ENCODE measurements at places on chromosomes 7 and 10.

- no peak for DNase-seq
These were observed 179.7 kb upstream of the MALRD1 start for GRCh38 chr10:18868919-18869318.

DNA sequence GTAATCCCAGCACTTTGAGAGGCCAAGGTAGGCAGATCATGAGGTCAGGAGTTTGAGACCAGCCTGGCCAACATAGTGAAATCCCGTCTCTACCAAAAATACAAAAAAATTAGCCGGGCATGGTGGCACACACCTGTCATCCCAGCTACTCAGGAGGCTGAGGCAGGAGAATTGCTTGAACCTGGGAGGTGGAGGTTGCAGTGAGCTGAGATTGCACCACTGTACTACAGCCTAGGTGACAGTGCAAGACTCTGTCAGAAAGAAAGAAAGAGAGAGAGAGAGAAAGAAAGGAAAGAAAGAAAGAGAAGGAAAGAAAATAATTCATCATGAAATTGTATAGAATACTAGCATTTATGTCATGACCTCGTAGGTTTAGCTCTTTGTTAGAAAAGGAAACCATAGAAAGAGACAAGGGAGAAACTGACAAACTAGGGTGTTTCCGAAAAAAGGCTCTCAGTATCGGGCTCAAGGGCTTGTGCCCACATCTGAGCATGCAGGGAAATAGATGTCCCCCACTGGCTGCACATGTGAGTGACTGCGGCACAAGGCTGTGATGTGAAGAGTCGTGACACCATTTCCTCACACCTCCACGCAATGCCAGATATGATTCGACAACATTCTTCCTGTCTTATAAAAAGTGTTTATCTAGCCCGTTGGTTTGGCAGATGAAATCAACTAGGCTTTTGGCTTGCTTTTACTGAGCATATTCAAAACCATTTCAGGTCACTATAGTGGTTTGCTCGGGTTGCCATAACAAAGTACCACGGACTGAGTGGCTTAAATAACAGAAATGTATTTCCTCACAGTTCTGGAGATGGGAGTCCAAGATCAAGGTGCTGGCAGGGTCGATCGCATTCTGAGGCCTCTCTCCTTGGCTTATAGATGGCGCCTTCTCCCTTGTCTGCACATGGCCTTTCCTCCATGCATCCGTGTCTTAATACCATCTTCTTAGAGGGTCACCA is 2.0 kb downstream of the SRGN start:
- DNase-seq: peak; percentile 68

- DNase-seq: no peak
These were observed 88.6 kb downstream of the MPP7 start for GRCh38 chr10:28214219-28214618.

GRCh38 chr7:102455596-102455995 is 9.1 kb downstream of the ALKBH4 start:
- DNase-seq: no peak

DNA sequence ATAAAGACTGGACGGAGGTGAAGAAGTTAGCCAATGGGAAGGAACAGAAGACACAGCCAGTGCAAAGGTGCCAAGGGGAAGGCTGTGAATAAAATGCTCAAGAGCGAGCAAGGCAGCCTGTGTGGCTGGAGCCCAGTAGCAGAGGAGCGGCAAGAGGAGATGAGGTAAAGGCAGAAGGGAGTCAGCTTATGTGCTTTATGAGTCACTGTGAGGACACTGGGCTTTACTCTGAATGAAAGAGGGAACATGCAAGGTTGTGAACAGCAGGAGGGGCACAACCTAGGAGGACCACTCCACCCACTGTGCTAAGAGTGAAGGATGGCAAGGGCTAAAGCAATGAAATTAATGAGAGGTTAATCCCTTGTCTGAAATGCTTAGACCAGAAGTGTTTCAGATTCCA is 129.0 kb upstream of the ODAD2 start:
- DNase-seq: no peak

GRCh38 chr7:40530292-40530691 is 395.5 kb downstream of the SUGCT start:
- no peak for DNase-seq

DNA sequence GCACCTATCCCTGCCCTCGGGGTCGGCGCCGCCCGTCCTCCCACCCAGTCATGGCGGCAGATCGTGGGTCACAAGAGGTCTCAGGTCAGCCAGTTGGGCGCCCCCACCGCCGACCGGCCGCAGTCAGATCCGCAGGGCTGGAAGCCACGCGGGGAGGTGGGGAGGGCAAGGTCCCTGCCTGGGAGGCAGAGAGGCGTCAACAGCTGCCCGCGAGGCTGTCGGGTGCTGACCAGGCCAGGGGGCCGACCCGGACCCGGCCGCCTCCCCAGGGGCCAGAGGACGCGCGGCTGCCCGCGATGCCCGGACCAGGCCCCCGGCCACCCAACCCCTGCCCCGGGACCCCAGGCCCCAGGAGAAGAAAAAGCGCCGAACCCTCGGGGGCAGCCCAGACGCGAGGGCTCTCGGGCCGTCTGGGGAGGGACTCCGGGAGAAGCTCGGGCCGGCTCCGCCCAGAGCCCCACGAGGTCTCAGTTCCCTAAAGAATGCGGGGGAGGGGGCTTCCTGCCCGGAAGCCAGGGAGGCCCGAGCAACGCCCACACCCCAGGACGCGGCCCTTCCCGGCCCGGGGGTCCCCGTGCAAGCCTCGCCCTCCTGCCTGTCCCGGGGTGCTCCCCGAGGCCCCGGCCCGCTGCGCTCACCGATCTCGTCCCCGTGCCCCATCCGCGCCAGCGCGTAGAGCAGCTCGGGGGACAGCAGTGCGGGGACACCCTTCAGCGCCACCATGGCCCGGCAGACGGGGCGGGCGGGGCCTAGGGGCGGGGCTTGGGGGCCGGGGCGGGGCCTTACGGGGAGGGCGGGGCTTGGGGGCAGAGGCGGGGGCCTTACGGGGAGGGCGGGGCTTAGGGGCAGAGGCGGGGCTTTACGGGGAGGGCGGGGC is at the start of gene FUOM:
FUOM (minus strand) TSS at position 735 of the 877 bp plus-strand sequence; CDS start at position 723, 12 bp downstream.
- peak; percentile 63 for DNase-seq

DNA sequence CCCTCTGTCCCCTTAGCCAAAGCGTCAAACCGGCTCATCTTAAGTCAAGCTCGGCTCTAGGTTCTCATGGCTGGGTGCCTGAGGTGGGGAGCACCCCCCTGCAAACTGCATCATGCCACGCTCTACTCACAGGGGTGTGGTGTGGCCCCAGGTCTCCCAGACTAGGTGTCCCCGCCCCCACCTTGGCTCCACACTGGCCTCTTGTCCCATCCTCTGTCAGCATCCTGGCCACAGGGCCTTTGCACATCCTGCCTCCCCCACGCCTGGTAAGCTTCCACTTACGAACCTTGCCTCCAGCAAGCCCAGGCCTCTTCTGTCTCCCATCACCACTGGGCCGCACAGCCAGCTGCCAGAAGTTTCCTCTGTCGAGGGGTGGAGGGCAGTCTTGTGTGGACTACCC is 20.2 kb upstream of the GRIFIN start:
- no peak for DNase-seq

DNA sequence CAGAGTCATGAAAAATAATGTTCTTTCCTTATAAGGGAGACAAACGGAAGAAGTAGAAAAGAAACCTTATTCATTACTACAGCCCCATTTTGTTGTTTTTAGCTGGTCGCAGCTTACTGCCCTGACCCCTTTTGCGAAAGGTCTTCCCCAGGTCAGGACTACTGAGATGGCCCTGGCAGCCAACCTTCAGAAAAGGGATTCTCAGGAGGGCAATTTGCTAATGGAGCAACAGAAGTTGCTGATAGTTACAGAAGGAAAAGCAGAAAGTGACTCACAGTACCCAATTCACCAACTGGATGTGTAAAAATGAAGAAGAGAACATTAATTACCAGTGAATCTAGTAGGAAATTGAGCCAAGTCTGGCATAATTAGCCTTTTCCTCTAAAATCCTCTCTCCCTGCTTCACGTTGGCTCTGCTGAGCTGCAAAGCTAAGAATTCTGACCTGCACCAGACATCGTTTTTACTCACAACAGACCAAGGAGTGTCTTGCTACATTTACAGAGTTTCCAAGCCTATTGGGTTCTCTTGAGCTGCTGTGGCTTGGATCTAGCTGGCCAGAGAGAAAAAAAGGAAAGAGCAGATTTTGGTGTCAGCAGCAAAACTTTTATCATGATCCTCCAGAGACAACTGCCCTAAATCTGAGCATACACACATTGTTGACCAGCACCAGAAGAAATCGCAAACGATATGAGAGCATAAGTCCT is 499.9 kb upstream of the FZD8 start:
- DNase-seq: no peak

DNA sequence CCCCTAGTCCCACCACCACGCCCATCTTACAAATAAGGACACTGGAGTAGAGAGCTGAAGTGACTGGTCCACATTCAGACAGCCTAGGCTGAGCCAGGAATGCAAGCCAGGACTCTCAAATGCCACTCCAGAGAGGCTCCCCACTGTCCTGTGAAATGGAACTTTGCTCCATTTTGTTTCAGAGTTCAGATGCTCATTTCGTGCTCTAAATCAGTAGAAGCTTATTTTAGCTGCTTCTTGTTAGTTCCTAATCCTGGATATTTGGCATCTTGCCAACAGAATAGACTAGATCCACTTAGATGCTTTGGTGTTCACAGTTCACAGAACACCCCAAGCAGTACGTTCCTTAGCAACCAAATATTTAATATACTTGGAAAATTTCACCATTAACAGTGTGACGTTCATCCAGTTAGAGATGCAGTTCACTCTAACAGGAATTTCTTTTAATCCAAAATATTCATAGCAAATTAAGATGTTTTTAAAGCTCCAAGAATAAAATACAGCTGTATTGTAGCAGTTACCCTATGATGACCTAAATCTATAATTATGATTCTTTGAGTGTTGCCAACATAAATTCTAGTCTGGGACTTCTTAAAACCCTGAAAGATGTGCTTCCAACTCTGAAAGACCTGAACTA is 7.3 kb downstream of the MMP21 start:
- DNase-seq: no peak

DNA sequence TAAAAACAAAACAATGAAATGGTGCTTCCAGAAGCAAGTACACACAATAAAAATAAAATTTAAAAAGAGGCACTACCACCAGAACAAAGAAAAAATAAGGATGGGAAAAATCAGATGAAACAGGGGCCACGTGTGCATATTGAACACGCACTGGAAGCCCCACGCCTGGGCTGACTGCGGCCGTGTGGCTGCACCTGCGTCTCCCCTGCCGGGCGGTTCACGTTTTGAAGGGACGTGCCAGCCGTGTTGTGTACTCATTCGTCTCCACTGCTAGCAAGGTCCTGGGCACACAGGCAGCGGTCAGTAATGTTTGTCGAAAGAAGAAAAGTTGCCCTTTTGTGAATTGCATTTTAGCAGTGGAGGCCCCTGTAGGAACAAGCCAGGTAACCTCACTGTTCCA is 255.9 kb upstream of the RNF32 start:
- DNase-seq: no peak

GRCh38 chr7:47935336-47935735 is 12.9 kb downstream of the PKD1L1 start:
- DNase-seq: no peak

DNA sequence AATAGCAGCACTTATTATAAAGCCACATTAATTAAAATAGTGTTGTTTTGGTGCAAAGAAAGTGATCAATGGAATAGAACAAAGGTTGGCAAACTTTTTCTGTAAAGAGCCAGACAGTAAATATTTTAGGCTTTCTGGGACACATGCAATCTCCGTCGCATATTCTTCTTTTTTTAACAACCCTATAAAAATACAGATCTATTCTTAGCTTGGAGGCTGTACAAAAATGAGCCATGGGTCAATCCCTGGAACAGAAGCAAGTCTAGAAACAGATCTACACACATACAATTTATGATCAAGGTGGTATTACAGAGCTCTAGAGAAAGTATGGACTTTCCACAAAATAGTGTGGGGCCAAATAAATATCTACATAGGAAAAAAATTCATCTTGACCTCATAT is 71.8 kb downstream of the ARHGAP21 start:
- DNase-seq: no peak

GRCh38 chr10:79176052-79176501 is 107.3 kb downstream of the ZMIZ1 start:
- DNase-seq: no peak

DNA sequence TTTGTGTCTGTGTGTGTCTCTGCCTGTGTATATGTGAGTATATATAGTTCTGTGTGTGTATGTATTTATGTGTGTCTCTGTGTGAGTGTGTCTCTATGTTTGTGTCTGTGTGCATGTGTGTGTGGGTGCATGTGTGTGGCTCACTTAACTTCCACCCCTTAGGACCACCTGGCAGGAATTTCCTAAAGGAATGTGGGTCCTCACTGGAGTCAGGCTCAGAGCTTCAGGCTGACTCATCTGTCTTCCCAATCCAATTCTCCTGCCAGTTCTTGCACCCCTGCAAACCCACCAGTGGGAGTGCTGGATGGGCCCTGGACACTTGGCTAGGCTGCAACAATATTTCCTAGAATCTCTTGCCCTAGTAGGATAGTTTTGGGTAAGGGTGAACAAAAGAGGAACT is 70.2 kb upstream of the GRB10 start:
- no peak for DNase-seq

DNA sequence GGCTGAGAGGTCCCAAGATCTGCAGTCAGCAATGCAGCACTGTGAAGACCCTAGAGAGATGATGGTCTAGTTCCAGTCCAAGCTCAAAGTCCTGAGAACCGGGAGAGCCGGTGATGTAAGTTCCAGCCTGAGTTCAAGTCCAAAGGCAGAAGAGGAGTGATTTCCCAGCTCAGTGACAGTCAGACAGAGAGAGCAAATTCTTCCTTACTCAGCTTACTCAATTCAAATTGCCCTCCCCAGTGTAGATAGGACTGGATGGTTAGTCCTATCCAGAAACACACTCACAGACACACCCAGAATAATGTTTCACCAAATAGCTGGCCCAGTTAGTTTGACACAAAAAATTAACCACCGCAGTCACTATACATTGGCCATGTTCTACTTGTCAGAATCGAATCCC is 185.5 kb upstream of the MYO3A start:
- DNase-seq: no peak

DNA sequence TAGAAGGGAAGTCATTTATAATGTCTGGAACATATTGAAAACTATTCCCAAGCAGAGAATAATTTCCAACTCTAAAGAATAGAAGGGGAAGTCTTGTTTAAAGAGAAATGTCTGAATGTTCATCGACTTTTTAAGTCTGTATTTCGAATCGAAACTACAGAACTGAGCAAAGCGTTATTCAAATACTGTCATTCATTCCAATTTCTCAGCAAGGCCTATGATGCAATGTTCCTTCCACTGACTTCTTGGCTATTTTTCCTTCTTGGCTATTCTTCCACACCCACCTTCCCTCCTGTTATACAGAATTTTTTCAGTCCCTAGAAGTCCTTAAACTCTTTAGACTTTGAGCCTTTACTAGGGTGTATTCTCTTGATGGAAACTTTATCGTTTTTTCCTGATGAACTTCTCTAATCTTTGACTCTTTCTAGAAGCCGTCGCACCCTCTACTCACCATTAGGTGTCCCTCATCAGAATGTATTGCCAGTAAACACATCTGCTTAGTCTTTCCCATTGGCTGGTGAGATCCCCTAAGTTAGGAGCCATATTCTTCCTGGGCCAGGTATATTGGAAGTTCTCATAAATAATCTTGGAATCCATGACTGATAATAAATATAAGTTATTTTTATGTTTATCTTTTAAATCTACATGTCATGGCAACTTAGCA is 235.7 kb upstream of the CCDC6 start:
- no peak for DNase-seq

GRCh38 chr10:122147663-122148062 is 123.4 kb upstream of the BTBD16 start:
- no peak for DNase-seq
